Suppressor macrophage treated with lipopolysaccharide for 1 hour (primary cell): ENCODE measurements at places on chromosomes 2 and 18.

- peak; percentile 37 for DNase-seq
Measured at GRCh38 chr2:70826696-70827350, 6.4 kb upstream of the CLEC4F start.

GRCh38 chr2:196224756-196225155, 53.4 kb upstream of the STK17B start:
- DNase-seq = no peak

- DNase-seq = no peak
Measured at GRCh38 chr2:17800219-17800618, 16.0 kb upstream of the MSGN1 start.

DNA sequence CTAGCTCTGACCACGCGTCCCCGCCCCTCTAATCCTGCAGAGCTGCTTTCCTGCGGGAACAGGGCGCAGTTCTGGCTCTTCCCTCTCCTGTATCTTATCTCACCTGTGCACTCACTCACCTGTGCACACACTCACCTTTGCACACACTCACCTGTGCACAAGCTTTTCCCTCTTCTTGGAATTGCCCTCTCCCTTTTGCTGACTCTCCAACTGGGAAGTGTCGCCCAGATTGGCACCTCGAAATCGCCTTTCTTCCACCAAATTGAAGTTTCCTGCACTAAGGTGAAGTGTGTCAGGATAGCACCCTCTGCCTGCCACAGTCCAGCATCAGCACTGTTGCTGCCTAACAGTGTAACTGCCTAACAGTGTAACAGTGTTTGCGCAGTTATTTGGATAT, 566 bp upstream of the CMPK2 start:
- peak; percentile 43 for DNase-seq

- no peak for DNase-seq
Measured at GRCh38 chr2:17056236-17056635, 390.6 kb upstream of the CYRIA start.

GRCh38 chr18:58230438-58231179, 186.6 kb downstream of the NEDD4L start:
- peak; percentile 74 for DNase-seq

GRCh38 chr2:172878260-172878659, 142.6 kb downstream of the RAPGEF4 start:
- DNase-seq = no peak
